ENCODE measurements at places on chromosomes 6 and 20.
A peak's percentile ranks its signal among the peaks of the same experiment; 100 is the strongest.

DNA sequence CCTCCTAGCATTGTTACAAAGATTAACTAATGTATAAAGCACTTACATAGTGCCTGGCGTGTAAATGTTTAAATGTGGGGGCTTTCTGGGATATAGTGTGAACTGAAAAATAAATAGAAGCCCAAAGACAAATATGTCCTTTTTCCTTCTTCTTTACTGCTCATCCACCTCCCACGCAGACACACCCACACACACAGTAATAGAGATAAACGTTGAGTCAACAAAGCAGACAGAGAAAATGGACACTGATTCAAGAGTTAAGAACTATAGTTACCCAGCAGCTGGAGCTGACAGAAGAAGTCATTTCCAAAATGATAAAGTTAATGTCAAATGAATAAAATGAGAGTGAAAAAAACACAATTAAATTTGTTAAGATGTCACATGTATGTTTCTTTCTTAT is 68.3 kb downstream of the FHL5 start:
- no peak overlapping the region for H3K4me3 ChIP-seq
- H3K4me1 ChIP-seq = no peaks in the 10 kb centered on the region
- H3K27ac ChIP-seq = no peak overlapping the region
- H3K27me3 ChIP-seq = peaks cover 5% of the 10 kb centered on the region
- DNase-seq = no peak

DNA sequence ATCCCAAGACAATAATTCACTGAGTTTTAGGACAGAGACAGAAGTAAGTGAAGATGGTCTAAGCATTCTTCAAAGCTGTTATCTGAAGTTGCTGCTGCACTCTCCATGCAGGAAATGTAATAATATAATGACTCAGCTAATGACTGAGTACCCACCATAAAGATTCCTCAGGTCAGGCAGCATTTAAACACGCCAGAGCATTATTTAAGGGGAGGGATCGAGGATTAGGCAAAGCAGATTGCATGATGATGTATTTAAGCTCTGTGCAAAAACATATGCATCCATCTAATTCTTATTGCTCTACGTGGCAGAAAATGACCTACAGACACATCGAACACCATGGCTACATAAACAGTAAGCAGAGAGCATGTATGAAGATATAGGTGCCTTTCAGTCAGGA is 216.4 kb downstream of the UNC5CL start:
- no peak overlapping the region for H3K27ac ChIP-seq
- H3K4me3 ChIP-seq = no peak overlapping the region
- no peaks in the 10 kb centered on the region for H3K4me1 ChIP-seq
- no peaks in the 10 kb centered on the region for H3K36me3 ChIP-seq
- H3K27me3 ChIP-seq = peaks cover 30% of the 10 kb centered on the region

DNA sequence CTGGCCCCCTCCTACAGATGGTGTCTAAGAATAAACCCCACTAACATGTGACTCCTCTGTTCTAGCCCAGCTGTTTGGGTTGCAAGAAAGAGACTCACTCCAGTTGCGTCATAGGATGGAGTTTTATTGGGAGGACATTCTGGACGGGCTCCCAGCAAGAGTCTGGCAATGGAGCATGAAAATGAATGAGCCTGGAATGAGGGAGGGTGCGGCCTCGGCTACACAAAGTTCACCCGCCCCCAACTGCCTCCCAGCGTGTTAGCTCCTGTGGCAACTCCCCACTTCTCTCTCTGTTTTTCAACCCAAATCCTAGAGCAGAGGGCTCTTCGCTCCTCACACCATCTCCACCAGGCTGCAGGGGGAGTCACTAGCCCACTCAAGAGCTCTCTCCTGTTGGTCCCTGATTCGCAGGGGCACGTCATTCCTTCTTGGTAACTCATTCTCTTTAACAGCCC is 5.1 kb upstream of the ADAM33 start:
- no peak overlapping the region for H3K4me3 ChIP-seq
- no peak for DNase-seq
- no peaks in the 10 kb centered on the region for H3K4me1 ChIP-seq
- peaks cover 29% of the 10 kb centered on the region for H3K27me3 ChIP-seq
- H3K27ac ChIP-seq = no peak overlapping the region
- no peaks in the 10 kb centered on the region for H3K36me3 ChIP-seq

- H3K27me3 ChIP-seq = peaks cover 4% of the 10 kb centered on the region
- DNase-seq = peak; percentile 84
- peak overlapping the region; percentile 55 for H3K4me3 ChIP-seq
These were observed 34.0 kb downstream of the TRERF1 start for GRCh38 chr6:42417641-42418112.

DNA sequence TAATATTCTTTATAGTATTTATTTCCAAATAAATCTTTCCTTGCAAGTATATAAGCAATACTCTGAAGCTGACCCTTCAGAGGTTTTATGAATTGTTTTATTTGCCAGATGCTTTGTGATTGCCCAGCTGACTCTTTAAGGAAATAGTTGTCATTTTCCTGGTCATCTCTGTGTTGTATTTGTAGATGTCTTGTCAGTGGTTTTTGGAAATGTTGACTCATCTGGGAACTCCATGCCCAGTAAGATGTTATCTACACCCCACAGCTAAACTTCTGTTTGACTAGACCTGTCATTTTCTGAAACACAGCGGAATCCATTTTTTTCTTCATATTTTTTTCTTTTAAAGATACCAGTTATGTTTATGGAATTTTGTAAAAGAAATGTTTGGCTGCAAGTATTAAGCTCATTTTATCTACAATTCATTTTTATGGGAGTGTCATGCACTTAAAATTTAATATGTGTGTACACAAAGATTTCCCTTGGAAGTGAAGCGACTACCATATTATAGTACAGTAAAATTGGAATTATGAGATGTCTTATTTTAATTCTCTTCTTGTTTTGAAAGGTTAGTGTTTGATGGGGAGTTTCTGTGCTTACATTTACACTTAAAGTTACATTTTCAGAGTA is 491.0 kb downstream of the NKAIN2 start:
- H3K36me3 ChIP-seq = no peaks in the 10 kb centered on the region
- no peaks in the 10 kb centered on the region for H3K27me3 ChIP-seq
- no peak overlapping the region for H3K4me3 ChIP-seq
- no peaks in the 10 kb centered on the region for H3K4me1 ChIP-seq
- no peak for DNase-seq
- H3K27ac ChIP-seq = no peak overlapping the region

- H3K4me3 ChIP-seq = no peak overlapping the region
- H3K27ac ChIP-seq = peak overlapping the region; percentile 20
- H3K4me1 ChIP-seq = no peaks in the 10 kb centered on the region
- DNase-seq = no peak
- no peaks in the 10 kb centered on the region for H3K27me3 ChIP-seq
- peaks cover 34% of the 10 kb centered on the region for H3K36me3 ChIP-seq
These were observed 160.9 kb downstream of the DTNBP1 start for GRCh38 chr6:15501826-15502445.

- no peaks in the 10 kb centered on the region for H3K27me3 ChIP-seq
- no peak for DNase-seq
- H3K4me1 ChIP-seq = no peaks in the 10 kb centered on the region
- no peak overlapping the region for H3K4me3 ChIP-seq
These were observed 49.7 kb downstream of the EPHA7 start for GRCh38 chr6:93369586-93370134.

DNA sequence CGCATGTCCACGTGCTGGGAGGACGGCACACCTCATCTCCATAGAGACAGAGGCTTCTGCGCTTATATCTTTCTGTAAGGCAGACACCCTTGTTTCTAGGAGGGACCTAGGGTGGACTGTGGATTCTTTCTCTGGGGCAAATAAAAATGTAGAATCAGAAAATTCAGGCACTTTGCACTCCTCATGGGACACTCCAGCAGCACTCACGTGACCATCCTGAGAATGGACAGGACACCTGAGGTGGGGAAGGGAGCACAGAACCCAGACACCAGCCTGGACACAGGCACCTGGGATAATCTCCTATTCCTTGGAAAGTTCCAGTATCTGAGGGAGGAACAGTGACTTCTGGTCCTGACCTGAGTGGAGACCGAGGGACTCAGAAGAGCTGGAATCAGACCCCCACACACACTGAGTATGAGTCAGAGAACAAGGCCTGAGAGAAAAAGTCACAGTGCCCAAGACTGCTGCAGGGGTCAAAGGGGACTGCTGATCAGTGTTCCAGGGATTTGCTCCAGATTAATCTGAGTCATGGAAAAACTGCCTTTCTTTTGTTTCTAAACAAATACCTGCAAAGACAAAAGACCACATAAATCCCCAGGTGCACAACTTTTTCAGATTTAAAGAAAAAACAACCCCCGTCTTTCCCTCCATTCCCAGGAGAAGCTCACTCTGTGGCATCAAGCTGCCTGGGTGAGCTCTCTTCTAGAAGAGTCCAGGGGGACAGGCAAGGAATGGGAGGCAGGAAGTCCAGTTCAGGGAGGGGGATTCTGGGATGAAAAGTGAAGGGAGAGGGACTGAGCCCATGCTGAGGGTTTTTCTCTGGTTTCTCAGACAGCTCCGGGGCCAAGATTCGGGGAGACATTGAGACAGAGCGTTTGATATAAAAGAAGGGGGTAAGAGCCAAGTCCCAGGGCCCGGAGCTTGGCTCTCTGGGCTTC is 35.6 kb upstream of the MICB start:
- H3K27me3 ChIP-seq = peaks cover 8% of the 10 kb centered on the region
- DNase-seq = no peak
- H3K4me1 ChIP-seq = peaks cover 46% of the 10 kb centered on the region
- peak overlapping the region; percentile 98 for H3K4me3 ChIP-seq
- H3K27ac ChIP-seq = peak overlapping the region; percentile 90

GRCh38 chr6:120096696-120097260 is 747.2 kb upstream of the MAN1A1 start:
- H3K27ac ChIP-seq = no peak overlapping the region
- H3K36me3 ChIP-seq = no peaks in the 10 kb centered on the region
- DNase-seq = no peak
- no peaks in the 10 kb centered on the region for H3K27me3 ChIP-seq

- H3K36me3 ChIP-seq = no peaks in the 10 kb centered on the region
- DNase-seq = no peak
These were observed 98.3 kb downstream of the MACROD2 start for GRCh38 chr20:14093652-14094051.

DNA sequence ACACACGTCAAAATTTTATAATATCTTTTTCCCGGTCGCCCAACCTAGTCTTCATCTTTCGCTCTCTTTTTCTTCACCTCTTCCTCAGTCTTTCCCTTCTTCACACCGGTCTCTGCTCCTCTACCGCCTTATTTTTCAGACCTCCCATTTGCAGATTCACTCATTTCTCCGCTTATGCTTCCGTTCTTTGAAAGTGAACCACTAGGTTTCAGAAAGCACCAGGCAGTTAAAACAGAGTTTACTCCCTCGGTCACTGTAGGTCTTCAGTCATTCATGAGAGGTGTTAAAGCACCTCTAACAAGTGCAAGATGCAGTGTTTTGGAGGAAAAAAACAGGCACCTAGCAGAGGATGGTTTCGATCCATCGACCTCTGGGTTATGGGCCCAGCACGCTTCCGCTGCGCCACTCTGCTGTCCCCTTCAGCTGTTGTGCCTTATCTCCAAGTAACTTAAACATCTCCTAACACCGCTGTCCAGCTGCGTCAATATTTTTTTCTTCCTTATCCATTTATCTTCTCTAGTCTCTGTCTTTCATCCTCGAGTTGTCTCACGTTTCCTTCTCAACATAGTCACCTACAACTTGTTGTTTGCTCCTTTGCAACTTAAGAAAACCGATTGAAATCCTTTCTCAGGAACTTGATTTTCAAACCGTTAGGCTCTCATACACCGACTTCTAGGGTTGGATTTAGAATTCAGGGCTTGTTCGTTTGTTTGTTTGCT is 119.7 kb upstream of the ZNF184 start:
- no peak overlapping the region for H3K27ac ChIP-seq
- DNase-seq = peak; percentile 68
- peaks cover 3% of the 10 kb centered on the region for H3K4me1 ChIP-seq
- H3K4me3 ChIP-seq = no peak overlapping the region

- H3K4me3 ChIP-seq = no peak overlapping the region
- H3K36me3 ChIP-seq = no peaks in the 10 kb centered on the region
- DNase-seq = no peak
- H3K27ac ChIP-seq = no peak overlapping the region
- no peaks in the 10 kb centered on the region for H3K4me1 ChIP-seq
These were observed 32.0 kb upstream of the SYNDIG1 start for GRCh38 chr20:24437196-24438082.

- no peaks in the 10 kb centered on the region for H3K36me3 ChIP-seq
- H3K27me3 ChIP-seq = peaks cover 12% of the 10 kb centered on the region
- peaks cover 11% of the 10 kb centered on the region for H3K4me1 ChIP-seq
- H3K4me3 ChIP-seq = no peak overlapping the region
- DNase-seq = peak; percentile 48
- no peak overlapping the region for H3K27ac ChIP-seq
These were observed 65.0 kb upstream of the SLC2A12 start for GRCh38 chr6:134117409-134117808.

DNA sequence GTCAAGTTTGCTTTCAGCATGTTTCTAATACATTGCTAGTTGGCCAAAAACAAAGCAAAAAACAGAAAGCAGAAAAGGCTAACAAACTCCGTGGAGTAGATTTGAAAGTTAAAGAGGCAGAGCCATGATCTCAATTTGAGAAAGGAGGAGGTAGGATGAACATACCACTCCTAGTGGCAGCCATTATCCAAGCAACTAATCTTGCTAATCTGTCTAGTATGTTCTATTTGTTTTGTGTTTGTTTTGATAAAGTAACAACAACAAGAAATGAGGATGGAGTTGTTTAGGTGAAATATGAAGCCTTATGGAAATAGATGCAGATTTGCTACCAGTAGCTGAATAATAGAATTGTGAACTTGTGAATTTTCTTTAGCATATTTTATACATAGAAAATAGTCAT is 295.5 kb upstream of the PRDM1 start:
- no peak overlapping the region for H3K27ac ChIP-seq
- peaks cover 56% of the 10 kb centered on the region for H3K4me1 ChIP-seq
- H3K4me3 ChIP-seq = no peak overlapping the region
- no peak for DNase-seq
- no peaks in the 10 kb centered on the region for H3K27me3 ChIP-seq

DNA sequence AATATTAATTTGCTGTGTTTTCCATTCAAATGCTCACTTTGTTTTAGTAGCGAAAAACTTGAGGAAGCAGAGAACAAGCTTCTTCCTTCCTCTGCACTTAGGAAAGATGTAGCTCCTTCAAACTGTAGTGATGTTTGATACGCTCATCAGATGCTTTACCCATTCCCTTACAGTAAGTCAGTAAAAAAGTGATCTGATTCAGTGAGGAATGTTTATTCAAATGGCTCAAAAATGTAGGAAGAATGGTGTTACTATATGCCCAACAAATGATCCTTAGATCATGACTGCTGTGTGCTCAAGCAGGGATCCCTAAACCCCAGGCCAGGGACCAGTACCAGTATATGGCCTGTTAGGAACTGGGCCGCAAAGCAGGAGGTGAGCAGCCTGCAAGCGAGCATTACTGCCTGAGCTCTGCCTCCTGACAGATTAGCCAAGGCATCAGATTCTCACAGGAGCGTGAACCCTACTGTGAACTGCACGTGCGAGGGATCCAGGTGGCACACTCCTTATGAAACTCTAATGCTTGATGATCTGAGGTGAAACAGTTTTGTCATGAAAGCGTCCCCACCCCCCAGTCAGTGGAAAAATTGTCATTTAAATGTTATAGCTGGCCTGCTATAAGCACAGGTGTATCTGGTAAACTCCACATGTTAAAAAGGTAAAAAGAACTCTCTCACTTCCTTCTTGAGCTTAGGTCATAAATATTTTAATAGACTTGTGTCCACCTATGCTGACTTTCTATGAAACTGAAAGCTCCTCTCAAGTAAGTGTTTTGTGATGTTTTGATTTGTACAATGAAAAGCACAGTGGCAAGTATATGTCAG is 187.2 kb downstream of the FOXC1 start:
- no peak overlapping the region for H3K4me3 ChIP-seq
- no peak for DNase-seq
- no peaks in the 10 kb centered on the region for H3K27me3 ChIP-seq
- no peak overlapping the region for H3K27ac ChIP-seq
- H3K4me1 ChIP-seq = peaks cover 10% of the 10 kb centered on the region
- H3K36me3 ChIP-seq = no peaks in the 10 kb centered on the region
